ENCODE measurements at places on chromosomes 5 and 9.

- H3K4me1 ChIP-seq = peaks cover 6% of the 10 kb centered on the region
- no peaks in the 10 kb centered on the region for H3K27me3 ChIP-seq
- no peak overlapping the region for H3K4me3 ChIP-seq
- no peak overlapping the region for H3K27ac ChIP-seq
These were observed 94.4 kb upstream of the MAP1B start for GRCh38 chr5:72012906-72013305.

DNA sequence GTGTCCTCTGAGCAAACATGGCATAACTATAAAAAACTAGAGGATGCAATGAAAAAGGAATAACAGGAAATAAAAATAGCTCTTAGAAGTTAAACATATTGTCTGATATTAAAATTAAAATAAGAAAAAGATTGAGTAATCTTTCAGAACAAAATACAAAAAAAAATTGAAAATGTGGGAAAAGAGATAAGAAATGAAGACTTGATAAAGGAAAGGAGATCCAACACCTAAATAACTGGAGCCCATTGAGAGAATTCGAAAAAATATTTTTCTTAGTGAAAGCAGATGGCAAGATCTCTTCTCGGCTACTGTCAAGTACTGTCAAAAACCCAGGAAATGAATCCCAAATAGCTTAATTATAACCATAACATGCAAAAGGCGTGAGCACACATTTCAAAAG is 24.9 kb downstream of the LIFR start:
- no peaks in the 10 kb centered on the region for H3K27me3 ChIP-seq
- peaks cover 24% of the 10 kb centered on the region for H3K4me1 ChIP-seq
- no peak overlapping the region for H3K27ac ChIP-seq
- no peak for DNase-seq

DNA sequence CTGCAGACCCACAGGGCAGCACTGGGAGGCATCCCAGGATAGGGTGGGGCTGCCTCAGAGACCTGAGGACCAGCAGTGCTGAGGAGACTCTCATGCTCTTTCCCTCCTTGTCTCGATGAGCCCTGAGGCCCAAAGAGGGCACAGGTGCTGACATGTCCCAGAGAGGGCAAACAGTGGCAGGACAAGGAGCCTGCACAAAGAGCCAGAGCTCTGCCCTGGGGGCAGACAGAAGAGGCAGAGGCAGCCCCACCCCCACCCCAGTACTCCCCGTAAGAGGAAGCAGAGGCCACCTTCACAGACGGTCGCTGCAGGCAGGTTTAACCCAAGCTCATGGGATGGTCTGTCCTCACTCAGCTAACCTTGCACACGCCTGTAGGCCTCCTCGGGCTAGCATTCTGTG is 29.4 kb upstream of the TTLL11 start:
- no peaks in the 10 kb centered on the region for H3K27me3 ChIP-seq
- no peaks in the 10 kb centered on the region for H3K36me3 ChIP-seq
- peaks cover 27% of the 10 kb centered on the region for H3K4me1 ChIP-seq
- H3K4me3 ChIP-seq = no peak overlapping the region

- H3K4me3 ChIP-seq = no peak overlapping the region
- H3K4me1 ChIP-seq = no peaks in the 10 kb centered on the region
- H3K27ac ChIP-seq = no peak overlapping the region
- no peaks in the 10 kb centered on the region for H3K36me3 ChIP-seq
- DNase-seq = no peak
These were observed 12.4 kb downstream of the CCDC112 start for GRCh38 chr5:115284021-115284420.

DNA sequence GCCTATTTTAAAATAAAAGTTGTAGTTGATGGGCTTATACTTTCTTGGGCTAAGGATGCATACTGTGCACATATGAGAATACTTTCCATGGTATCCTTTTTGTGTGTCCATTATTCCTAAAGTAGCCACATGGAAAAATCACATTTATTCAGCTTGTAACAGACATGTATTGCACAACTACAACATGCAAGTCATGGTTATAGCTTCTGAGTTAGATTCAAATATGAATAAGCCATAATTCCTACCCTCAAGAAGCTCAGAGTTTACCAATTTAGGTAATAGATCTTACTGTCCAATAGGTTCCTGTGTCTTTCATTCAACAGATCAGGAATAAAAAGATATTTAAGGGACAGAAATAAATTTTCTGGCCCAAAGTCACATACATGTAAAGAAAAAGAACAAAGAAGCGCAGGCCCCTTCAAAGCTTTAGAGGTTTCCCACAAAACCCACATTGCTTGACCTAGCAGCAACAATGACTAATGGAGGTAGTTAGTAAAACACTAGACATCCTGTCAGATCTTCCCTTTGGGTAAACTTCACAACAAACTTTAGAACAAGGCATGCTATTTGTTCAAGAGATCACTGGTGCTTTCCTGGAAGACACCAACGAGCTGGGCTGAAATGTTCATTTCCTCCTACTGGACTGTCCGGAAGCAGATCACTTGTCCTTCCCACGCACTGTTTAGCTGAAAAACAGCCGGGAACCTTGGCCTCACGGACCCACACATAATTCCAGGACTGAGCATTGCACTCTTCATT is 78.4 kb upstream of the ITGA1 start:
- no peak overlapping the region for H3K4me3 ChIP-seq
- no peaks in the 10 kb centered on the region for H3K27me3 ChIP-seq
- H3K4me1 ChIP-seq = peaks cover 10% of the 10 kb centered on the region
- H3K27ac ChIP-seq = peak overlapping the region; percentile 39
- H3K36me3 ChIP-seq = no peaks in the 10 kb centered on the region

- no peaks in the 10 kb centered on the region for H3K27me3 ChIP-seq
- DNase-seq = no peak
- no peaks in the 10 kb centered on the region for H3K36me3 ChIP-seq
These were observed 264.6 kb downstream of the NR3C1 start for GRCh38 chr5:143138839-143139238.

- H3K4me3 ChIP-seq = no peak overlapping the region
- H3K36me3 ChIP-seq = no peaks in the 10 kb centered on the region
- no peaks in the 10 kb centered on the region for H3K4me1 ChIP-seq
- H3K27ac ChIP-seq = no peak overlapping the region
- no peaks in the 10 kb centered on the region for H3K27me3 ChIP-seq
- no peak for DNase-seq
These were observed 627.9 kb upstream of the RORB start for GRCh38 chr9:73869264-73869663.

DNA sequence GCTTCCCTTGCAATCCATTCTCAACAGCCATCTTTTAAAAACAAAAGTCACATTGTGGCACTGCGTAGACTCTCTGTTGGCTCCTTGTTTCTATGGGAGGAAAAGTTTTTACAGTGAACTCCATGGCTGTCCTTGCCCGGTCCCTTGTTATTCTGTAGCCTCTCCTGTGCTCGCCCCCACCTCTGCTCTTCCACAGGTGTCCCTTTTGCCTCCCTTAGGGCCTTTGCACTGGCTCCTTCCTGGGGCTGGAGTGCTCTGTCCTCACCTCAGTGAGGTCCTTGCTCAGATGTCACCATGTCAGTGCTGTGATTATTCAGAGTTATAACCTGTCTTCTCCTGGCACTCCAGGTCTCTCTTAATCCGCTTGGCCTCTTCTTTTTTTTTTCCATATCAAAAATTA is 308.8 kb downstream of the DOCK8 start:
- H3K27ac ChIP-seq = no peak overlapping the region
- no peak overlapping the region for H3K4me3 ChIP-seq
- DNase-seq = no peak
- H3K27me3 ChIP-seq = no peaks in the 10 kb centered on the region
- H3K36me3 ChIP-seq = no peaks in the 10 kb centered on the region
- peaks cover 28% of the 10 kb centered on the region for H3K4me1 ChIP-seq

GRCh38 chr9:29176786-29177185 is 1603.5 kb upstream of the C9orf72 start:
- H3K27ac ChIP-seq = no peak overlapping the region
- H3K36me3 ChIP-seq = no peaks in the 10 kb centered on the region
- H3K4me3 ChIP-seq = no peak overlapping the region

- H3K36me3 ChIP-seq = no peaks in the 10 kb centered on the region
- H3K4me1 ChIP-seq = no peaks in the 10 kb centered on the region
- no peak overlapping the region for H3K27ac ChIP-seq
- no peaks in the 10 kb centered on the region for H3K27me3 ChIP-seq
These were observed 63.6 kb upstream of the DIRAS2 start for GRCh38 chr9:90706230-90706629.

DNA sequence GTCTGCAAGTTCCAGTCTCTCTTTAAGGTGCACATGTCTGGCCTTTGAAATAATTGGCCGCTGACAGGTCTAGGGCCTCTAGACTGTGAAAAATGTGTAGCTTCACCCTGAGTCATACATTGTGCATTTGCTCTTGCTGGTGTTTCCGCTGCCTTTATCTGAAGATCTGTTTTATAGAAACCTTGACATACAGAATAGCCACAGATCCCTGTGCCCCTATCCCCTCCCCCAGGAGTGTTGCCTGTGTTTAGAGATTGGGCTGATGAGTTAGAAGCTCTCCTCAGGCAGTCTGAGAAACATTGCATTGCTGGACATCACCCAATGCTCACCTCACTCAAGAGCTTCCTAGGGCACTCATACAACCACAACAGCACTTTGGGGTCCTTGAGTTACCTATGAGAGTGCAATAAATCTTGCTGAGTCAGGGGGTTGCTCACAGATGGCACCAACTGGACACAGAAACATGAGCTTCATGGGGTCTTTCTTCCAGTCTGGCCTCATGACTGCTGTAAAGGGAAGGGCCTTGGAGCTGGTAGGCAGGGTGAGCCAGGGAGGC is 3.8 kb upstream of the ZNF782 start:
- no peaks in the 10 kb centered on the region for H3K36me3 ChIP-seq
- H3K27ac ChIP-seq = no peak overlapping the region
- no peaks in the 10 kb centered on the region for H3K27me3 ChIP-seq
- H3K4me3 ChIP-seq = no peak overlapping the region
- no peak for DNase-seq

DNA sequence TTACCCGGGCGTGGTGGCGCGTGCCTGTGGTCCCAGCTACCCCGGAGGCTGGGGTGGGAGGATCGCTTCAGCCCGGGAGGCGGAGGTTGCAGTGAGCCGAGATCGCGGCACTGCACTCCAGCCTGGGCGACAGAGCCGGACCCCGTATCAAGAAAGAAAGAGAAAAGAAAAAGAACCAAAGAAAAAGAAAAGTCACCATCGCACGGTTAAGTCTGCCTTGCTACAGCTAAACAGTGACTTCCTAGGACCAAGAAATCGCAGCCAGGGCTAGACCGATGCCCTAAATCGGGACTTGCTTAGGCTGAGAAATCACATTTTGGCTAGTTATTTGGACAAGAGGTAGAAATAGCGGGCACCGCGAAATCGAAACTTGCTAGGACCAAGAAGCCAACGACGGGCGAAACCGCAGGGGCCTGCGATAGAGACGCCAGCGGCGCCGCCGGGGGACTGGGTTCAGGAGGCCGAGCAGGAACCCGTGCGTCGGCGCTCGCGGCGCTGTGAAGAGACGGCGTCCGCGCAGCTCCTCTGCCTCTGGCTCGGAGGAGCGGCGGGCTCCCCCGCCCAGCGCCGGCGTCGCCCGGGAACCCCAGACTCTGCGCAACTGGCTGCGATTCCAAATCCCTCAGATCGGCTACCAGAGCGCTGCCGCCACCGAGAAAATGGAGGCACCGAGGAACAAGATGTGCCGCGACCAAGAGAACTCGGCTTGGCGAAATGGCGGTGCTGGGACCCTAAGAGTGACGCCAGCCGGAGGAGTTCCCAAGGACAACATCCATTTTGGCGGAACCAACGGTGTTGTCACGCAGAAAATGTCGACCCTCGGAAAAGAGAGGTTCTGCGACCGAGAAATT is 26.1 kb upstream of the ANXA2R start:
- H3K27me3 ChIP-seq = no peaks in the 10 kb centered on the region
- H3K4me3 ChIP-seq = peak overlapping the region; percentile 71
- peaks cover 22% of the 10 kb centered on the region for H3K4me1 ChIP-seq
- peak; percentile 72 for DNase-seq
- peaks cover 4% of the 10 kb centered on the region for H3K36me3 ChIP-seq

- H3K4me1 ChIP-seq = no peaks in the 10 kb centered on the region
- H3K36me3 ChIP-seq = no peaks in the 10 kb centered on the region
- DNase-seq = no peak
- H3K4me3 ChIP-seq = no peak overlapping the region
- H3K27me3 ChIP-seq = no peaks in the 10 kb centered on the region
- H3K27ac ChIP-seq = no peak overlapping the region
These were observed 78.2 kb downstream of the ATP10B start for GRCh38 chr5:160773646-160774410.

- H3K27ac ChIP-seq = no peak overlapping the region
- H3K27me3 ChIP-seq = no peaks in the 10 kb centered on the region
- H3K4me1 ChIP-seq = no peaks in the 10 kb centered on the region
These were observed 107.7 kb upstream of the SV2C start for GRCh38 chr5:75975496-75975895.

DNA sequence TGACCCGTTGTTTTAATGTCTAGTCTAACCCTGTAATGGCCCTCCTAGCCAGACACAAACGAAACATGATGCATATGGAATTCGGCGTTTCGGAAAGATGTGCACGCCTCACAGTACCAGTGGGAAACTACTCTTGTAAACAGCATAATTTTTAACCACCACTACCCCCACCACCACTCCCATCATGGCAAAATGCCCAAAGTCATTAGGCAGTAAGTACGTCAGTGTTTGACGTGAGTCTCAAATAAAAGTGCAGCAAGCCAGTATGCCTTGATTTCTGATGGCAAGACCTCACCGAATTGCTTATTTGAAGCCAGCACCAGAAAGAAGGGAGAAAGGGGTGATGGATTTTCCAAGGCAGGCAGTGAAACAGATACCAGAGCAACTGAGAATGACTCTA is 71.4 kb downstream of the ADRB2 start:
- no peak overlapping the region for H3K27ac ChIP-seq
- no peaks in the 10 kb centered on the region for H3K27me3 ChIP-seq
- no peaks in the 10 kb centered on the region for H3K36me3 ChIP-seq
- no peak overlapping the region for H3K4me3 ChIP-seq

DNA sequence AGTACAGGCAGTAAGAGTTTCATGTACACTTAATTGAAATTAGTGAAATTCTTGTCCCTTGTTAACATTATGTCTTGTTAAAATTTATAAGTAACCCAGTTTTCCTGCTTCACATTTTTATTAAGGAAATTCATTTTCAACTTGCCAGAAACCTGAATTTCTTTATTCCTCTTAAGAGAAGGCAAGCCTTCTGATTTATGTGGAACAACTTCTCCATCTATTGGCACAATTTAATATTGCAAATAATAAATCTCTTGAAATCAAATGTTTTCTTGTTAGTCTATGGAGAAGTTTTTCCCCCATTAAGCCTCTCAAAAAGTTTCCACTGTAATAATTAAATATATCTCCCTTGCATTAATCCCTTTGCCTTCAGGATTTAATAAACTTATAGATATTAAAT is 33.8 kb upstream of the ACO1 start:
- H3K27ac ChIP-seq = no peak overlapping the region
- H3K36me3 ChIP-seq = no peaks in the 10 kb centered on the region
- H3K4me3 ChIP-seq = no peak overlapping the region
- no peaks in the 10 kb centered on the region for H3K4me1 ChIP-seq

DNA sequence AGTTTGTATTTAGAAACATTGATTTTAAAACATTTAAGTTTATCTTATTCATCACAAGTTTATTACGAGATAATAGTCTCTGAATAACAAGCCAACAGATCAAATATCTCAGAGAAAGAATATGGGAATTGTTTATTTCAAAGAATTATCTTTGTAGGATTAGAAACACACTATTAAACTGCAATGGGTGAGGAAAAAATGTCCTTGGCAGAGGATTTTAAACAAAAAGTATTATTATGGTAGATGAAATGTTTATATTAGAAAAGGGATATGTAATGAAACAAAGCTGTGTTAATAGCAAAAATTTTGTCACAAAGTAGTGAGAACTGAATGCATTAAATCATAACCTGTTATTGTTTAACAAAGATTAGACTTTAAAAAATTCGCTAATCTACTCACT is 1382.9 kb upstream of the DMAC1 start:
- no peaks in the 10 kb centered on the region for H3K27me3 ChIP-seq
- DNase-seq = no peak
- H3K36me3 ChIP-seq = no peaks in the 10 kb centered on the region
- H3K4me1 ChIP-seq = no peaks in the 10 kb centered on the region
- H3K4me3 ChIP-seq = no peak overlapping the region
